ENCODE measurements at places on chromosomes 2 and 18. TPM values are rescaled to one million over a fixed set of nuclear protein-coding genes. Genes with fewer than 3 reads are reported as not detected.

Gene CENPO
- 9.1 TPM for total RNA-seq

Gene SLC5A7
- 0.17 TPM for total RNA-seq

Gene COLEC11
- 2.9 TPM for total RNA-seq

Gene BCS1L
- total RNA-seq, result 42.9 TPM

Gene ENOSF1
- total RNA-seq, result 114 TPM
